MM.1S (cell line): ENCODE measurements at places on chromosomes 12 and 14.
A peak's percentile ranks its signal among the peaks of the same experiment; 100 is the strongest.

DNA sequence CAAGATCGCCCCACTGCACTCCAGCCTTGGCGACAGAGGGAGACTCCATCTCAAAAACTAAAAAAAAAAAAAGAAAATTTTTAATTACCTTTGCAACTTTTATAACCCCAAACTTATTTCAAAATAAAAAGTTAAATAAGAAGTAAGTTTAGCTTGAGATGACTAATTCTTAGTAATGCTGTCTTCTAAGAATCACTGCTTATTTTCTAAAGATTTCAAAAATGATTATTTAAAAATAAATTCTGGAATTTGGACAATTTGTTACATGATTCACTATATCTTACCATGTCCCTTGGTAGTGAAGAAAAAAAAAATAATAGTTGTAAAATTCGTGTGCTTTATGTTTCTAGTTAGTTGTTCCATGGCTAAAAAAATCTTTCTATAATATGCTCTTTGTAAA, 11.6 kb upstream of the HECTD1 start:
- H3K36me3 ChIP-seq, result no peaks in the 10 kb centered on the region
- no peaks in the 10 kb centered on the region for H3K27me3 ChIP-seq
- H3K4me1 ChIP-seq, result no peaks in the 10 kb centered on the region
- no peak overlapping the region for H3K4me3 ChIP-seq
- no peak overlapping the region for H3K27ac ChIP-seq

GRCh38 chr12:75685617-75686225, 174.3 kb upstream of the KRR1 start:
- H3K4me3 ChIP-seq, result no peak overlapping the region
- H3K36me3 ChIP-seq, result no peaks in the 10 kb centered on the region
- H3K4me1 ChIP-seq, result no peaks in the 10 kb centered on the region
- no peaks in the 10 kb centered on the region for H3K27me3 ChIP-seq
- no peak overlapping the region for H3K27ac ChIP-seq

GRCh38 chr14:73625706-73626105, 13.4 kb downstream of the ACOT6 start:
- H3K4me1 ChIP-seq, result no peaks in the 10 kb centered on the region
- H3K27ac ChIP-seq, result no peak overlapping the region

DNA sequence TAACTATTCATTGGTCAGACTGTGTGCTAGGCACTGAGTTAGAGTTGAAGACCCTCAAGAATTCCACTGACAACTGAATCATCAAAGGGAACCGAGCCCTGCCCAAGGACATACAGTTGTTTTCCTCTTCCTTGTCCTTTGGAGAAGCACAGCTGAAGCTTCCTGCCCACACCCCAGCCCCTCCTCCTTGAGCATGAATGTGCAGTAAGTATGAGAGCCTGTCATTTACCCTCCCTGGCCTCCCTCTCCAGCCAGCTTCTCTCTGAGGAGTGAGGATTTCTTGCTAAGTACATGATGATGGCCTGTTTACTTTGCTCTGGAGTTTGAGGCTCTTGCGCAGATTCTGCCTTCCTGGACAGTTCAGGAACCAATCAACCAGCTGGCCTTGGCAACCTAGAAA, 235.2 kb downstream of the CACNA1C start:
- H3K27me3 ChIP-seq, result no peaks in the 10 kb centered on the region
- H3K36me3 ChIP-seq, result no peaks in the 10 kb centered on the region
- H3K27ac ChIP-seq, result no peak overlapping the region

GRCh38 chr14:77004711-77005460, 23.6 kb downstream of the IRF2BPL start:
- no peaks in the 10 kb centered on the region for H3K27me3 ChIP-seq
- no peak for DNase-seq
- no peak overlapping the region for H3K27ac ChIP-seq
- H3K4me3 ChIP-seq, result no peak overlapping the region

GRCh38 chr14:93960108-93960475, 16.3 kb downstream of the ASB2 start:
- H3K27ac ChIP-seq, result peak overlapping the region; percentile 84; the same call in 1 of the 2 replicates
- H3K36me3 ChIP-seq, result no peaks in the 10 kb centered on the region
- peaks cover 69% of the 10 kb centered on the region for H3K4me1 ChIP-seq
- H3K4me3 ChIP-seq, result no peak overlapping the region

- H3K36me3 ChIP-seq, result no peaks in the 10 kb centered on the region
- H3K27me3 ChIP-seq, result no peaks in the 10 kb centered on the region
- H3K4me3 ChIP-seq, result no peak overlapping the region
- no peak for DNase-seq
Observed at GRCh38 chr14:75375983-75376382, 51.8 kb upstream of the JDP2 start.

- no peak overlapping the region for H3K4me3 ChIP-seq
- H3K27me3 ChIP-seq, result no peaks in the 10 kb centered on the region
Observed at GRCh38 chr14:53441789-53442188, 288.7 kb upstream of the DDHD1 start.

DNA sequence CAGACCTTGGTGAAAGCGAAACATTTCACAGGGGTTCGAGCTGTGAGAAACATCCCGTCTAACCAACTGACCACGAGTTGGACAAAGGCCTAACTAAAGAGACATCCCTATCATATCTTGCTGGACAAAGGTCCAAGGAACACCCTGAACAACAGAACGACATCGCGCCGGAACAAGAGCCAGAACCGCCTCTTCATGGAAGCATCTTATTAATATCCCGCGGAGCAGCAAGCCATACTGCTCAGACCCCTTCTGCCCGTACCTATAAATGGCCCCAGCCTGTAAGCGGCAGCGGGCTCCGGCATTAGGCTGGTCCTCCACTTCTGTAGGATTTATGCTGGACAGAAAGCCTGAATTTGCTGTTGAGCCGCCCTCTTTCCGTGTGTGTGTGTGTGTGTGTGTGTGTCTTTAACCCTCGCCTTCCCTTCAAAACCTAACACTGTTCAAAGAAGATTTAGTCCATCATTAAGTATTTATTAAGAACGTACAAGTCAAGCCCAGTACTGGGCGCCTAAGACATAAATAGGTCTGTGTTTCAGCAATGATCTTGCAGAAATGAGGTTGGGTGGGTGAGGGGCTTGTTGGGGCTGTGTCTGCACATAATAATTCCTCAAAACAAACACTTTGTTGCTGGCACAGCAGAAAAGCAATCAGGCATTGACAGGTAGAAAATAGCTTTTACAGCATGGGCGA, 1.9 kb downstream of the SLC6A15 start:
- DNase-seq, result no peak
- H3K4me1 ChIP-seq, result no peaks in the 10 kb centered on the region
- H3K36me3 ChIP-seq, result no peaks in the 10 kb centered on the region

DNA sequence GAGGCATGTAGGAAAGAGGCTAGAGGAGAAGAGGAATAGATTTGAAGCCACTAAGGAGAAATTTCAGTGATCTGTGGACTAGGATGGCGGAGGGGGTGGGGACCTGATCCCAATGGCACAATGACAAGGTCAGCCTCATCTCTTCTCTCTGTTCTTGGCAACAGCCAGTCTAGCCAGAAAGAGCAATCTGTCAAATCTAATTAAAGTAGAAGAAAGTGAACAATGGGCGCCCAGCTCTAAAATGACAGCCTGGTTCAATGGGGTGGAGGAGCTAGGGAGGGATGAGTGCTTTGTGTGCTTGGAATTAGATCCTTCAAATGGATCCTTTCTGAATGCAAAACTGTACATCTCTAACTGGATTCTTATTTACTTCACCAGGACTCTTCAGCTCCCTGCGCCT, 37.2 kb upstream of the TUBA1C start:
- no peak overlapping the region for H3K4me3 ChIP-seq
- no peak overlapping the region for H3K27ac ChIP-seq
- H3K36me3 ChIP-seq, result no peaks in the 10 kb centered on the region

DNA sequence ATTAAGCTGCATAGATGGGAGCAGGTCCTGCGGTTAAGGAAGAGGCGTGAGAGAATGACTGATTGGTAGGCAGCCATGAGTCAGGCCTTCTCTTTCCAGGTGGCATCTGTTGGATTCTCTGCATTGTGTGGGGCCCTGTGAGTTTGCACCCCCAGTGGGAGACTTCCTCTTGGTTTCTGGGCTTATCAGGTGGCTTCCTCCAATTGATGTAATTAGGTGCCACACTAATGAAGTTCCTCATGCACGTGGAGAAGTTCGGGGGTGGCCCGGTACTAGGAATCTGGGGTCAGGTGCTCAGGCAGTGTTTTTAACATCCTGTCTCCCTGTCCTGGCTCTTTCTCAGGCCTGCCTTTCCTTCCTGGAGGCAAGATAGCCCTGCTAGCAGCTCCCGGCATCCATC, 765.1 kb upstream of the TMEM132C start:
- H3K27ac ChIP-seq, result no peak overlapping the region
- no peaks in the 10 kb centered on the region for H3K36me3 ChIP-seq
- peaks cover 10% of the 10 kb centered on the region for H3K4me1 ChIP-seq

GRCh38 chr14:100654814-100655740, 67.9 kb upstream of the BEGAIN start:
- H3K4me1 ChIP-seq, result no peaks in the 10 kb centered on the region
- DNase-seq, result peak; percentile 29
- H3K27ac ChIP-seq, result no peak overlapping the region
- H3K4me3 ChIP-seq, result no peak overlapping the region
- H3K27me3 ChIP-seq, result peaks cover 35% of the 10 kb centered on the region

DNA sequence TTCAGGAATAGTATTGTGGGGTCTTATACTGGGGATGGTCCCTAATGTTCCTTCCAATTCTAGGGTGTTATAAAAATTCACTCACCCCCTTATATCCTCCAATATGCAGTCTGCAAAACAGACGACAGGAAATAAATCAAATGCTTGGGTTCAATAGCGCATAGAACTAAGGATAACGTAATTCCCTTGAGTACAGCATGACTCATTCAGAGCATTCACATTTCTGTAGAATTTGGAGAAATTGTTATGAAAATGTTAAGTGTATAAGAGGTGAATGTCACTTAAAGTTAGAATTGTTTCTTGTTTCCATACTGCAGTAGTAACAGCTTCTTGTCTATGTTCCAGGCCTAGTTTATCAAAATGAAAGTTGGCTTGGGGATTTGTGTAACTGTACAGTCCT, 271.4 kb downstream of the RPS29 start:
- no peaks in the 10 kb centered on the region for H3K4me1 ChIP-seq
- no peak overlapping the region for H3K27ac ChIP-seq
- H3K36me3 ChIP-seq, result no peaks in the 10 kb centered on the region

- 0 out of 2 replicates have a peak, but pooled peaks cover 5% of the 10 kb centered on the region for H3K4me1 ChIP-seq
- no peak for DNase-seq
- no peak overlapping the region for H3K27ac ChIP-seq
- H3K4me3 ChIP-seq, result no peak overlapping the region
- H3K27me3 ChIP-seq, result no peaks in the 10 kb centered on the region
- no peaks in the 10 kb centered on the region for H3K36me3 ChIP-seq
Observed at GRCh38 chr12:32921397-32921796, 24.8 kb upstream of the PKP2 start.

DNA sequence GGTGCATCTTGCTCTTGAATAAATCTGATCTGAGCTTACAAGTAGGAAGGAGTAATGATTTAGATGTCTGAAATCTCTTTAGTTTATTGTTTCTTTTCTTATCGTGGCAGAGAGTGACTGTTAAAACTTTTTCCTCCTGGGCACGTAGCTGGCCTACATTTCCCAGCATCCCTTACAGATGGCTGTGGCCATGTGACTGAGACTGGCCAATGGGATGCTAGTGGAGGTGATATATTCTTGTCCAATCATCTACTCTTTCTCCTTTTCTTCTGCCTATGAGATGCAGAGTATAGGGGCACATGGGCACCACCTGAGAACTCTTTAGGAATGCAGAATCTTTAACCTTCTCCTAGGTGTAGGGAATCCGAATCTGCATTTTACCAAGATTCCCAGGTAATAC, 237.3 kb downstream of the RGS6 start:
- no peak overlapping the region for H3K27ac ChIP-seq
- DNase-seq, result no peak
- H3K27me3 ChIP-seq, result no peaks in the 10 kb centered on the region
- H3K36me3 ChIP-seq, result no peaks in the 10 kb centered on the region
- no peak overlapping the region for H3K4me3 ChIP-seq

DNA sequence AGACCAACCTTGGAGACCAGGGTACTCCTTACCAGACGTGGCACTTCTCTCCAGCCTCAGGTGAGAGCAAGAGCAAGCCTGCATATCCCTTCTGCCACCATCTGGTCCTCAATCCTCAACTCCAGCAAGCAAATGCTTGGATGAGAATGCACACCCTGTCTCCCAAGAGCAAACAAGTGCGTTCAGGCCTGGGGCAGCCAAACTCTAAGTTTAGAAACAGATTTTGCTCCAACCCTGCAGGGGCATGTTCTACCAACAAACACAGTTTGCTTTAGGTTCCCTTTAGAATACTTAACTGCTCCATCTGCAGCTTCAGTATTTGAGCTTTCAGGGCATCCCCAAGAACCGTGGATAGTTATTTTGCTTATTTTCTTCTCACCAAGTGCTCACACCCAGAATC, 55.9 kb upstream of the FICD start:
- no peak overlapping the region for H3K27ac ChIP-seq
- no peak for DNase-seq
- H3K27me3 ChIP-seq, result 0 out of 2 replicates have a peak, but pooled peaks cover 3% of the 10 kb centered on the region

DNA sequence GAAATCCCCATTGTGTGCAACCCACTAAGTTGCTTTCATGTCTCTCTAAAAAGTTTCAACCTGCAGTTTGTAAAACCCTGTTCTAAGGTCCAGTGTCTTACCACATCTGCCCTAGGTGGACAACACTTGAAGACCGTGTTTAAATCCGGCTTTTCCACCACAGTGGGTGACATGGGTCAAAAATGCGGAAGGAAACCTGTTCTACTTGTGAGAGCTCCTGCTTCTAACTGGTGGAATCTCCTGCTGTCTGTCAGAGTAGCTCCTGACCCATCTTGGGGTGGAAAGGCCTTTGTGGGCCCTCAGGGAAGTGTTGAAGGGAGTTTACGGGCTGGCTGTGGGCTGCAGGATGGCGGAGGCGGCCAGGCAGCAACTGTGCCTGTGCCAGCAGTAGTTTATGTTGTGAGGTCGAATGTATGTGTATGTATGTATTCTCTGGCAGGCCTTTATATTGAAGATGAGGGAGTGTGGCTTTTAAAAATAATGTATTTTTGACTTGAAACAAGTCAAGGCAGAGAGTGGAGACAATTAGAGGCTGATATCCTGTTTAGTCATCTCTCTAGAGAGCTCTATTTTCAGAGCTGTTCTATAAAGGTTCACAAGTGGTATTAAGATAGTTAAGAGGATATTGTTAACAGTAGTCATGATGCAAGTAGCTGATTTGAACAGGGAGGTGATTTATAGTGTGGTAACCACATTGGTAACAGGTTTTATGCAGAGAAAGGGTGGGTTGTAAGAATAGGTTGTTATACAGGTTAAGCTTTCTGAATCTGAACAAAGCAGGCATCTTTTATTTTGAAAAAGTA, 67.0 kb downstream of the PRKCH start:
- DNase-seq, result no peak
- no peaks in the 10 kb centered on the region for H3K36me3 ChIP-seq
- H3K4me3 ChIP-seq, result no peak overlapping the region
- H3K4me1 ChIP-seq, result no peaks in the 10 kb centered on the region

DNA sequence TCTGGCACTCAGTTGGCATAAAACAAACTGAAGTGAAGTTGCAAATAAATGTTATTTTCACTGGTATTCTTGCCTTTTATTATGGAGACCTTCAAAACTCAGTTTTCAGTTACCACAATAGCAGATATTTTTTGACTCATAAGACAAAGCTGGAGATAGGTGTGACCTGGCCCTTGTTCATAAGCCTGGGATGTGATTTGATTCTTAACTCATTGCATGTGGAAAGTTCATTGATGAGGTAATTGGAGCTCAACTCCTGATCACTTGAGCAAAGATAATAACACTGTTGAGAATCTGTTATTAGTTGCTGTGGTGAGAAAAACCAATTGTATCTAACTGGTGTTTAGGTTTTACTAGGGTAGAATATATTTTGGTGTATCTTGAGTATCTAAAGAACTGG, 105.1 kb downstream of the AEBP2 start:
- no peaks in the 10 kb centered on the region for H3K27me3 ChIP-seq
- no peaks in the 10 kb centered on the region for H3K4me1 ChIP-seq
- no peak overlapping the region for H3K4me3 ChIP-seq
